ENCODE measurements at places on chromosomes 16 and 17.
A peak's percentile ranks its signal among the peaks of the same experiment; 100 is the strongest.

- no peak for DNase-seq
Observed at GRCh38 chr17:73068322-73069153, 23.9 kb downstream of the SLC39A11 start.

DNA sequence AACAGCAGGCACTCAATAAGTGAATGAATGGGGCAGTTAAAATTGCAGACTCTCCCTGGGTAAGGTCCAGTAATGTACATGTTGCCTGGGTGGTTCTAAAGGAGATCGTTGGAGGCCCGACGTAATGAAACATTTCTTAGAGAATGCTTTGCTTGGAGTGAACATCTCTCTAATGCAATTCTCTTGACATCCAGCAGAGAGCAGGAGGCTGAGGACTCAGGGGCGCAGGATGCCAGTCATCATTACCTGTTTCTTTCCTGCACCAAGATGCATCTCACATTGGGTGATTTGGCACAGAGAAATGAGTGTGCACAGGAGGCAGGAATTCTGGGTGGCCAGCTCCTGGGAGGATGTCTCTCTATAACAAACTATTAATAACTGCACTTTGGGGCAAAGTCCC lies 130.3 kb upstream of the RBBP6 start:
- DNase-seq, result no peak

DNA sequence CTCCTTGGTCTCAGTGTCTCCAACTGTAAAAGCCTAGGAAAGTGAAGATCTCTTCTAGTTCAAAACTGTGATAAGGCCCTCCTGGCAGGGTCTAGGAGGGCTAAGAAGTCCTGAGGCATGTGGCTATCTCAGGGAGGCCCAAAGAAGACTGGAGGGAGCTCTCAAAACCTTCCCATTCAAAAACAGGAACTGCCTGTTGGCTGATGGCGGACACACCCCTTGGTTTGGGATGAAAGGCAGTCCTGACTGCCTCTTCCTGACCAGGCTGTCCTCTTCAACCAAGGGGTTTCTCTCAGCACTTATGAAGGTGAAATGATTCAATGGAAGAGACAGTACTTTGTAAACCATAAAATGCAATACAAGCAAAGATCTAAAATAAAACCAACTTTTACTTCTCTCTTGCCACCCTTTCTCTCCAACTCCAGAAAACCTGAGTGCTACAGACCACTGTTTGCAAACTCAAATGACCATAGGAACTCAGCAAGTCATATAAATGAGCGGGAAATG lies 4.7 kb downstream of the ZNF764 start:
- DNase-seq, result no peak

DNA sequence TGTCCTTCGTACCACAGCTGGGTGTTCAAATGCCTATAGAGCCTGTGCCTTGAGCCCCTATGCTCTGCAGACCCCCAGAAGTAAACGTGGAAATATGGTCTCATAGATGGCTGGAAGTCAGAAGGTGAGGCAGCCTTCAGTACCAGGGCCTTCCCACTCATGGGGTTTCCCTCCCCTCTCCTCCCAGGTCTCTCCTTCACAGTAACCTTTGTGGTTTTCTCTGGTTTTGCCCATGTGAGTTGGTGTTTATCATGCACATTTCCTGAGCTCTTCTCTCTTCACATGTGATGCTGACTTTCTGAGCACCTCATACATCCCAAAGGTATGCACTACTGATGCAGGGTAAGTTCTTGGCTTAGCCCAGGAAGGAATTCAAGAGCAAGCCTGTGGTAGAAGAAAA lies 35.4 kb downstream of the TMEM114 start:
- DNase-seq, result no peak

GRCh38 chr16:8872967-8873865 lies 4.4 kb upstream of the CARHSP1 start:
- no peak for DNase-seq

DNA sequence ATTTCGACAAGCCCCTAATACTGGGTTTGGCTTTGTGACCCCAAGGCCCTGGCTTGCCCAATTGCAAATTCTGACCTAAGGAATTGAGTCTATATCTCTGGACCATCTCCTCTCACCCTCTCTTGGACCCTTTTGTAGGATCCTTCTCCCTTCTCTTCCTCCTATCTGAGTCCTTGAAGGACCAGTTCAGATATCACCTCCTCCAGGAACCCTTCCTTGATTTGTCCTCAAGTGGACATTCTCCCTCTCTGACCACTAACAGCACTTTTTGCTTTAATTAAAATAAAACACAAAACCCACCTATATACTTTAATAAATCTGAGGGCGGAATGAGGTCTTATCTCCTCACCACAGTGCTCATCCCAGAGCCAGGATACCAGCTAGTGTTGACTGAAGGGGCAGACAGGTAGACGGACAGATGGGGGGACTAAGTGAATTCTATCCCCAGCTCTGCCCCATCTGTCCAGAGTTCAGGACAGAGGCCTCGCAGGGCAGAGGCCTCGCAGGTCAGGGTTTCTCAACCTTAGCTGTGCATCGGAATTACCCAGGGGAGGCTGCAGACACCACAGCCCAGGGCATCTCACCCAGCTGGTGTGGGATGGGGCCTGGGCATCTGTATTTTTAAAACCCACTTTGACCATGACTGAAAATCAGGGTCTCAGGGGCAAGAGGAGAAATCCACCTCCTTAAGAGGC lies 9.1 kb downstream of the PLCD3 start:
- DNase-seq, result no peak

GRCh38 chr17:35449371-35449931 lies 885 bp upstream of the SLFN13 start:
- peak; percentile 80 for DNase-seq

- DNase-seq, result no peak
Observed at GRCh38 chr17:76866774-76867577, 1.2 kb upstream of the MGAT5B start.

DNA sequence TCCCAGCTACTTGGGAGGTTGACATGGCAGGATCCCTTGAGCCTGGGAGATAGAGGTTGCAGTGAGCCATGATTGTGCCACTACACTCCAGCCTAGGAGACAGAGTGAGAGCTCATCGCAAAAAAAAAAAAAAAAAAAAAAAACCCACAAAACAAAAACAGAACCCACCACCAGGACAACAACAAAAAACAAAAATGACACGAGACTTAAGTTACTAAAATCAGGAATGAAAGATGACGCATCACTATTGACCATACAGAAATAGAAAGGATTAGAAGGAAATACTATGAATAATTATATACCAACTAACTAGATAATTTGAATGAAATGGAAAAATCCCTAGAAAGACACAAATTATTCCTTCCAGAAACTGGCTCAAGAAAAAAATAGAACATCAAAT lies 432.4 kb upstream of the PMFBP1 start:
- no peak for DNase-seq

GRCh38 chr16:71564335-71564967 lies 12.4 kb downstream of the TAT start:
- DNase-seq, result no peak

- no peak for DNase-seq
Observed at GRCh38 chr16:58366247-58367031, 25.8 kb upstream of the GINS3 start.

- DNase-seq, result no peak
Observed at GRCh38 chr16:86994215-86994614, 323.0 kb downstream of the C16orf95 start.

GRCh38 chr17:59107306-59107670 lies 608 bp upstream of the TRIM37 start:
- DNase-seq, result no peak

DNA sequence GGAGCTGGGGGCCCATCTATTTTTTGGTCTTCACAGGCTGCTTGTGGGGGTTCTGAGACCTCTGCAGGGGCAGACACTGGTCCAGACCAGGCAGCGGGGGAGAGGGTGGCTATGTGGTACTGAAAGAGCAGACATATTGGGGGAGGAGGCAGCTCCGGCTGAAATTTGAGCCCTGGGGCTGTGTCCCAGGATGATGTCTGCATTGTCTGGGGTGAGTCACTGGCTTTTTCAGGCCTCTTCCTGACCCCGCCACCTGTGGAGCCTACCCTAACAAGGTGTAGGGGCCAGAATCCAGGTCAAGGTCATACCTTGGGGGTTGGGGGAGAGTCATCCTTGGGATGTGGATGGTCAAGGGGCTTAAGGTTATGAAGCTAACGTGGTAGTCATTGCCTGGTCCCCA lies 2.4 kb downstream of the CORO6 start:
- no peak for DNase-seq

DNA sequence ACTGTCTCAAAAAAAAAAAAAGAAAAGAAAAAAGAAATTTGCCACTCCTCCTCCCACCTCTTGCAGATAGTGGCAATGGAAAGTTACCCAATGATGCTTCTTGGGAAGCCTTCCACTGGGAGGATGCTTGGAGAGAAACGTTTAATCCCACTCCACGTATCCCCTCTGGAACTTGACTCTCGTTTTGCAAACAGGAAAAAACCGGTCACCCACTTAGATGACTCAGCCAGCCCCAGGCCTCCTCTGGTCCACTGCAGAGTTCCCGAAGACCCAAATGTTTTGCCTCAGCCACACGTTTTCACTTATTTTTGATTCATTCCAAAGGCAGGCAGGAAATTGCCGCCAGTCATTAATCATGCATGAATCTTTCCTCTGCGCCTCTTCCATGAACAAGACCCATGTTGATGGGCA lies 9.3 kb upstream of the TNFRSF17 start:
- no peak for DNase-seq

DNA sequence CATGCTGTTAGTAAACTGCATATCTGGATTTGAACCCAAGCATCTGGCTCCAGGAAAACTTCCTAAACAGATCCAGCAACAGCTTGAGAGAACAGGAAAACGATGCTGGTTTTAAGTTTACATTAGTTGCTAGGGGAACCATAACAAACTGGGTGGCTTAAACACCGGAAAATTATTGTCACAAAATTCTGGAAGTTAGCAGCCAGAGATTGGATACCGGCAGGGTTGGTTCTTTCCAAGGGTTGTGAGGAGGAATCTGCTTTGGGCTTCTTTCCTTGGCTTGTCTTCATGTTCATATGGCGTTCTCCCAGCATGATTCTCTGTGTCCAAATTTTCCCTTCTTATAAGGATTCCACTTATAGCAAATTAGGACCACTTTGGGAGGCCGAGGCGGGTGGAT lies 276.9 kb upstream of the TOM1L1 start:
- no peak for DNase-seq

GRCh38 chr17:57109393-57110151 lies 24.5 kb downstream of the AKAP1 start:
- DNase-seq, result no peak

GRCh38 chr17:9212376-9213302 lies 191.3 kb downstream of the NTN1 start:
- no peak for DNase-seq

DNA sequence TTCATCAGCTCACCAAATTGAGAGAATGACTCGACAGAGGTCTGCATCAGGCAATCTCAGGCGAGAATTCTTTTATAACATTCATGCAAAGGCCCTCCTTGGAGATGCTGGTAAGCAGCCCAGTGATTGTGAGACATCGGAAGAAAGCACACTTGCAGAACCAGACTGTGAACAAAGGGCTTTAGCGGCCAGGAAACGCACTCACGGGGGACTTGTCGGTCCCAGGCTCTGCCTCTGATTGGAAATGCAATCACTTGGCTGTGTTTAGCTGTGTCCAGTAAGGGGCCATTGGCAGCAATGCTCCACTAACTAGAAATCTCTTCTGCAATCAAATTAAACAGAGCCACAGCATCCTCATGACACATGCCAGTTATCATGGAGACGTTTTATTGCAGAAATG lies 226.7 kb upstream of the CDH13 start:
- peak; percentile 28 for DNase-seq

- DNase-seq, result no peak
Observed at GRCh38 chr17:80984749-80985148, 6.9 kb upstream of the CHMP6 start.

- no peak for DNase-seq
Observed at GRCh38 chr17:50201276-50201854, at the start of gene COL1A1. TSS of gene COL1A1 (minus strand) at chr17:50201631. CDS start at chr17:50201513, 118 bp downstream.

- no peak for DNase-seq
Observed at GRCh38 chr17:56908001-56908542, 5.8 kb downstream of the TRIM25 start.

DNA sequence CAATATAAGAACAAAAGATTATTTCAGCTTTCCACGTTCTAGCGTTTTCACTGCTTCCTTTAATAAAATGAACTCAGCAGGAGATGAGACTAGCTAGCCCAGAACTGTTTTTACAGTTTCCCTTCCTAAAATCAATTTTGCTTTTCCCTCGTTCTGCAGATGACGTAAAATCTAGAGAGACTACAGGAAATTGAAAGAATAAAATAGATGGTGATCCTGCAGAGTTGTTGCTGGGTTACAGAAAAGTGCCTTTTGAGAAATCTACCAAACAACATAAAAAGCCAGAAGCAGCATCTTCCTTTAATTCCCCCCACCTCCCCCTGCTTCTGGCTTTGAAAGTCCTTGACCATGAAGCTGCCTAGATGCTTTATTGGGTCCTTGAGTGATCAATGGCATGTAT lies 96.8 kb upstream of the CLEC3A start:
- no peak for DNase-seq

- no peak for DNase-seq
Observed at GRCh38 chr17:67067571-67068482, 23.5 kb downstream of the CACNG1 start.

DNA sequence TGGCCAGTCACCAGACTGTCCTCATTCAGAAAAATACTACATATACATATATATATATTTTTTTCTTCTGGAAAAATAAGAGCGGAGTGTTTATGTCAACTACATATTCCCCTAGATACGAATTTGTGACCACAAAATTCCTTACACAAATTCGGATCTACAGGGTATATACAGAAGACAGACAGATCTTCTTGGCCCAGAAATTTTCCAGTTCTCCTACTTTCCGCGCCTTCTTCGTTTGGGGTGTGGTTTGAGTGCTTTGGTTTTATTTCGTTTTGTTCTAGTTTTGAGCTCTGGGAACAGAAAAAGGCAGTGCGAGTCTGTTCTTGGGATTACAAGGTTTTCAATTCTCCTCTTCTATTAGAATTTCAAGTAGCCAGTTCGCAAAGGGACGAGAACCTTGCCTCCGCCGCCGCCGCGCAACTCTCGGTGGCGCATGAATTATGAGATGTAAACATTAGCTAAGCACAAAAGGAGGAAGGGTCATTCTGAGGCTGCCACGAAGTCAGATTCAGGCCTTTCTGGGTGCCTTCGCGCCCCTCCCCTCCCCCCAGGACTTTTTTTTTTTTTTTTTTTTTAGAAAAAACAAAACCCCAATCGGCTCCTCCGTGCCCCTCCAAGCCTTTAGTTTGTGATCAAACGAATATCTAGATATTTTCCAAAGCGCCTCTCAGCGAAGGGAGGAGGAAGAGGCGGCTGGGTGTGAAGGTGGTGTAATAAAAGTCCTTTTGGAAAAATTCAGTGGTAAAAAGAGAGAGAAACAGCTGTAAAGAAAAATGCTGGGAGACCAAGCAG lies 1.8 kb upstream of the HOXB4 start:
- peak; percentile 78 for DNase-seq

GRCh38 chr17:29948448-29949215 lies 7.2 kb downstream of the EFCAB5 start:
- no peak for DNase-seq

DNA sequence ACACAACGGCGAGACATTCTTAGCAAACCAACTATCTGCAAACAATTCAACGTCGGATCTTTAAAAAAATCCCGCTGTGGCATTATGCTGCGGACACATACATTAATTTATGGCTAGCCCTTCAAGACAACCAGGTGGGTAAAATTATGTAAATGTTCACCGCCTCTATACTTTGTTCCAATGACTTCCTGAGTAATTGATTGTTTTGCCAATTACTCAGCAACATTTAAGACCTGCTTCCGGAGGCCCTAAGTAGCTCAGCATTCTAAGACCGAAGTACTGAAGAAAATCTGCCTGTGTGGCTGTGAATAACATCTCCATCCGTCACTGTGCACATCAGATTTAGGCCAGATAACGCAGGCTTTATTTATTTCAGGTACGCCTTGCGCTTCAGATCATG lies 23.3 kb downstream of the QPRT start:
- no peak for DNase-seq

All from retina (tissue), 1 donor.